ENCODE measurements at places on chromosomes 12 and 14.

- no peak for DNase-seq
Observed at GRCh38 chr14:55074662-55075061, 23.2 kb downstream of the MAPK1IP1L start.

DNA sequence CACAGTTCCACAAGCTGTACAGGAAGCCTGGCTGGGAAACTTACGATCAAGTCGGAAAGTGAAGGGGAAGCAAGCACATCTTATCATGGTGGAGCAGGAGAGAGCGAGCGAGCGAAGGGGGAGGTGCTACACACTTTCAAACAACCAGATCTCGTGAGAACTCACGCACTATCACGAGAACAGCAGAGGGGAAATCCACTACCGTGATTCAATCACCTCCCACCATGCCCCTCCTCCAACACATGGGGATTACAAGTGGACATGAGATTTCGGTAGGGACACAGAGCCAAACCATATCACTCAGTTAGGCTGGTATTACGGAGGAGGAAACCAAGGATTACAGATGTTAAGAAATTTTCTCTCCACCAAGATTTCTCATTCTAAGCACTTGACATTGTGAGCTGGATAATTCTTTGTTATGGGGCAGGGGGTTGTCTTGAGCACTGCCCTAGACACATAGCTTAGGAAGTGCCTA is 262.0 kb upstream of the G2E3 start:
- DNase-seq = no peak

DNA sequence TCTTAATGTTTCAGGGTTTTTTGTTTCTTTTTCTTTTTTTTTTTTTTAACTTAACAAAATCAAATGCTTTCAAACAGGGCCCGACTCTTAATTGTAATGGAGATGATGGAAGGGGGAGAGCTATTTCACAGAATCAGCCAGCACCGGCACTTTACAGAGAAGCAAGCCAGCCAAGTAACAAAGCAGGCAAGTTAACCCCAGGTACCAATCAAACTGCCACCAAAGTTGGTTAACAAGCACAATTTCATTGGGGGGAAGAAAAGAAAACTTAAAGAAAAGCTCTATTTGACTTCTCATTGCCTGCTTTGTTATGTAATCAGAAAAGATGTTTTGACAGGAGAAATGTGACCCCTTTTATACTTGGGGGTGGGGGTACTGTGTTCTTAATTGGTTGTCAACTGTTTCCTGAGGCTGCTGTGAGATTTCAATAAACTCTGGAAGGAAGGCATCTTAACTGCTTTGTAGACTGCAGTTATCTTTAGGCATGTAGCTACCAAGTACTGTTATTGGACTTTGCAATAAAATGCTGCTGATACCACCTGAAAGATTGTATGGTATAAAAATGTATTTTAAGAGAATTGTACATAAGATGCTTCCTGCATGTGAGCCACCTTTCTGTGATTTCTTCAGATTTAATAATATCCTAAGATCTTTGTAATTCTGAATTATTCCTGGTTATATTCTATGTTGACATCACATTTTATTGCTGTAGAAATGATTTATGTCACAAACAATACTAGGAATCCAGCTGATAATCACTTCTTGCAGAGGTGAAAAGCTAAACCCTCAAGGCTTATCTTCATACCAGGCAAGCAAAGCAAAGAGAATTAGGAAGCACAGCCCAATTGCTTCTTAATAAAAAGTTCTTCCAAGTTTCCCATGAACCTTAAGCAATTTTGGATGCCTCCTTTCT is 26.9 kb downstream of the MAPKAPK5 start:
- no peak for DNase-seq

- no peak for DNase-seq
Observed at GRCh38 chr12:39095636-39096330, 190.4 kb upstream of the CPNE8 start.

GRCh38 chr14:57865403-57866198 is at the start of gene SLC35F4:
SLC35F4 (minus strand) TSS chr14:57866092.
- DNase-seq = no peak

DNA sequence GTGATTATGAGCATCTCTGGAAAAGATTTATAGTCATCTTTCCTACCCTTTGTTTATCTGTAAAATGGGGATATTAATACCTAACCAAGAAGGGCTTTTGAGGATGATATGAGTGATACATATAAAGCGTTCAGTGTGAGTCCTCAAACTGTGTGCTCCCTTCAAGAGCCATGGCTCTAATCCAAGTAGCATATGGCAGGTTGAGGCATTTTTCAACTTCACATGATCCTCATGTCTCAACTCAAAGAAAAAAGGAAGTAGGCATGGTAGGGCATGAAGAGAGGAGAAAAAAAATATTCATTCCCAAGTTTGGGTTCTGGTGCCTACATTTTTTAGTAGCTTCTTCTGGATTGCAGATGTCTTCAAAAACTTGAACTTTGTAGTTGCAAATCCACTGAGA is 286.3 kb upstream of the ATP2B1 start:
- DNase-seq = no peak

- DNase-seq = no peak
Observed at GRCh38 chr12:112967306-112967705, 11.0 kb upstream of the OAS2 start.

GRCh38 chr12:46300910-46301309 is 32.1 kb upstream of the SLC38A1 start:
- DNase-seq = no peak

DNA sequence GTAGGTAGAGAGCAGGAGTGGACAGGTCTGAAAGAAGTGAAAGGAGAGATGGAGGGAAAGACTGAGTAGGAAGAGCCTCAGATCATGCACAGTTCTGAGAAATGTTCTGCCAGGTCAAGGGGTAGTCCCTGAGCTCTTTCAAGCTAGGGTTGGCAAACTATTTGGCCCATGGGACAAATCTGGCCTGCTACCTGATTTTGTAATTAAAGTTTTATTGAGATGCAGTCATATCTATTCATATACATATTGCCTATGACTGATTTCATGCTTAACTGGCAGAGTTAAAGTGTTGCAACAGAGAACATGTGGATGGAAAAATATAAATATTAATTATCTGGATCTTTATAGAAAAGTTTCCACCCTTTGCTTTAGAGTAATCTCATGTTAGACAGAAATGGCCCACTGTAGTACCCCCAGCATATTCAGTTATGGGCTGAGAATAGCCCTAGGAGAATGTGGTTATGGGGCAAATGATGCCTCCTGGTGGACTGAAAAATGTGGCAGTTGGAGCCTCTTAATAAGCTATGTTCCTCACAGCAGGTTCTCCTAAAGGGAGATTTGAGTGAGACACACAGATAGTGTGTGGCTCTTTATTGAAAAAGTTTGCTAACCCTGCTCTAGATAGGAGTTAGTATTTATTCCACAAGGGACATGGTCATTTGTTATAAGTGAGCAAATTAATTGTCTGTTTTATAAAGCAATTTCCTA is 476.9 kb downstream of the LRIG3 start:
- no peak for DNase-seq

DNA sequence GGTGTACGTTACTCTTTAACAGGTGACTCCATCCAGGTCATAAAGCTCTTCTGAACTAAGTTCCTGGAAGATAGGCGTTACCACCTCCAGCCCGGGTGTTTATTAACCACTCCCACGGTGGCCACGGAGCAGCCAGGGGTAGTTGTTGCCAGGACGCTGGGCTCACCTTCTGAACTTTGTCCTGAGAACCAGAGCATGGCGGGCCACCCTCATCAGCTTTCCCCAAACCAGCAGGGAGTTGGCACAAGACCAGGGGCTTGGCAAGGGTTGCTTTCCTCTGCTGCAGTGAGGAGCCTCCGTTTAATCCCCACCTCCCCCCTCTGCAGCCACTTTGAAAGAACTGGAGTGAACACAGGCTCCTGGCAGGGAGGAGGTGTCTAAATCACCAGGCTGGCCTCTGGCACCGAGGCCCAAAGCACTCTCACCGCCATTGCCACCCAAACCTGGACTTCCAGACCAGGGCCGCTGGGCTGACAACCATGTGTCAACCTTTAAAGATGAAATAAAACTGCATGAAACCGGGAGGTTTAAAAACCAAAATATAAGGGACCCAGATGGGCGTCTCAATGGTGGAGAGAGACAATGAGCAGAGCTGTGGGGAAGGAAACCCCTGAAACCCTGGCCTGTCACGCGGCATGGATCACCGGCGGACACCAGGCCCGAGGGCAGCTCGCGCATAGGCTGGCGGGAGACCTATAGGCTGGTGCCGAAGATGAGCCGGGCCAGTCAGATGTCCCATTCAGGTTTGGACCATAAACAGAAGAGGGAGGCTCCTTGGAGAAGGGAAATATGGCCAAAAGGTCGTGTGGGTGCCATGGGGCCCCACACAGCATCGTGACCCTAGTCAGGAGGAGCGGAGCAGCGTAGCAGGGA is 30.9 kb upstream of the TDRD9 start:
- DNase-seq = no peak

DNA sequence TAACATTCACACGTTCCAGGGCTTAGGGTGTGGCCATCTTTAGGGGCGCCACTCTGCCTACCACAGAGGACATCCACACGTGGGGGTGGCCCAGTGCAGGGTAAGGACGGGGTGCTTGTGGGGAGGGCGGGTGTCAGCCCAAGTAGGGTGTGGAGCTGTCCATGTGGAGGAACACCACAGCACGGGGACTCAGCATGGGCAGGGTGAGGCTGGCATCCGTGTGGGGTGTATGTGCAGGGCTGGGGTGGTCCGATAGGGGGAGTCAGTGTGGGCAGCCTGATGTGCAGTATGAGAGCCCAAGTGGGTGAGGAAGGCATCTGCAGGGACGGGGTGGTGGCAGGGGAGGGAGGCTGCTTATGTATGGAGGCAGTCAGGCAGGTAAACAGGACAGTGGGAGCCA is 17.7 kb downstream of the PSMC1 start:
- no peak for DNase-seq

- no peak for DNase-seq
Observed at GRCh38 chr12:119500209-119500608, 93.4 kb upstream of the TMEM233 start.

DNA sequence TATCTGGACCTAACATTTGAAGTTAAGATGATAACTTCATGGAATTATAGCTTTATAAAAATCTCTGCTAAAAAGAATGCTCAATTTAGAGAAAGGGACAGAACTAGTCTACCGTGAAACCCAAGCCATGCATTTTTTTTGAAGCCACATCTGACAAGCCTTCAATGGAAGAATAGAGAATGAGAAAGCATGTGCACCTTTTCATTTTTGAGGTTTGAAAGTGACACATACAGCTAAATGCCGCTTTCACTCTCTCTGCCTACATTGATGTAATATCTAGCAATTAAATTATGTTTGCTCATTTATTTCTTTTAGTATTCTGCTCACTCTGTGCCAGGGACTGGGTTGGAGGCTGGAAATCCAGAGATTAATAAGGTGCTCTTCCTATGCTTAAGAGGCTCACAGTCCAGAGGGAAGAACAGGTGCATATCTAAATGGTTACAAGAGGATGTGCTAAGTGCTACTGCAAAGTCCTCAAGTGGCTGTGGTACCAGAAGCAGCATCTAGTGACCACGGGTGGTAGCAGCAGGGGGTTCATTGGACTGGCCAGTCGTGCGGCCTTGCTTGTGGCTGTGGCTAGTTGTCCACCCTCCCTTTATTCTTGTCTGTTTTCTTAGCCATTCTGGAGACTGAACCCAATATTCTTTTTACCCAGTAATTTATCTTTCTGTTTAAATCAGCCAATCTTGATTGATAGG is 60.4 kb downstream of the PPP1R36 start:
- DNase-seq = no peak

- no peak for DNase-seq
Observed at GRCh38 chr12:5492562-5492961, 60.7 kb downstream of the NTF3 start.

All from CD4-positive, alpha-beta T cell treated with Interleukin-6 at 100 ng/mL for 8 hours (primary cell).